ENCODE measurements at places on chromosomes 2 and 18.

- no peak for DNase-seq
These were observed 87.1 kb downstream of the SETBP1 start for GRCh38 chr18:44767807-44768206.

- DNase-seq: no peak
These were observed 179.0 kb upstream of the TMEFF2 start for GRCh38 chr2:192373754-192374153.

DNA sequence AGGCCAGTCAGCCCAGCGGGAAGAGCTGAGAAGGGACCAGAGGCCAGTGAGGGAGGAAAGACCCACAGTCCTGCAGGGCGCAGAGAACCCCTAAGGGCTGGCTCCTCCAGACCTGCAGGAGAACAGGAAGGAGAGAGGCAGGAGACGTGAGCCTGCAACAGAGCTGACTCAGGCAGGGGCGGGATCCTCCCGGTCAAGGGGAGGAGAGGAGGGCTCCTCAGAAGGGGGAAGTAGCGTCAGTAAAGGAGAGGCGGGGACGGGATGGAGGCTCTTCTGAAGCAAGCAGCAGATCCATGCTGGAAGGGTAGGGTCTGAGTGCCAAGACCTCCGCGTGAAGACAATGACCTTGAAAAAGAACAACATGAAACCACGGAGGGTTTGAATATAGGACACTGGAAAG is 50.8 kb downstream of the TRABD2A start:
- no peak for DNase-seq

GRCh38 chr2:37843556-37843955 is 81.5 kb upstream of the RMDN2 start:
- DNase-seq: no peak

DNA sequence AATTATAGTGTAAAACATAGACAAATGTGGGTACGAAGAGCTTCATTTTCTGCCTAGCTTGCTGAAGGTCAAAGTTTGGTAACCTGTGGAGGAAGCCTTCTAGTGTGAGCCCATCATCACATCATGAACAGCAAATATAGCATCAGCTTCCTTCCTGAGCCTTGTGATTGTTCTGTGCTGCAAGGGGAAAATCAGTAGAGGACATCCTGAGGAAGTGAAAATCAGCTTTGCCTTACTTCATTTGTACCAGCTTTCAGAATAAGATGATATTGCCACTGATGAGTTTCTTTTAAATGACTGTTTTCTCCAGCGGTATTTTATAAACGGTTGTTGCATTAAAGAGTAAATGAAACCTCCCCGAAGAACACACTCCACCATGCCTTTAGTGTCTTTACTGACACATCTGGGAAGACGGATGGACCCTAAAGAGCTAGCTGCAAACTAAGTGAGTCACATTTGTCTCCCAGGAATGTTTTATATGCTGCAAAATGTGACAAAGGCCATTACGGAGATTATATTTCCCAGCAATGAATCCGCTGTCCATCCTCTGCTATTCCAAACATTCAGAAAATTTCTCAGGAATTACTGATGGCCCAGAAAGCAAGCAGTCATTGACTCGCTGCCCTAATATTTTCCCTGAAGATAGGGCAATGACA is 1272.8 kb downstream of the SUCLG1 start:
- DNase-seq: no peak

- no peak for DNase-seq
These were observed 167.1 kb upstream of the SIX2 start for GRCh38 chr2:45176390-45176789.

DNA sequence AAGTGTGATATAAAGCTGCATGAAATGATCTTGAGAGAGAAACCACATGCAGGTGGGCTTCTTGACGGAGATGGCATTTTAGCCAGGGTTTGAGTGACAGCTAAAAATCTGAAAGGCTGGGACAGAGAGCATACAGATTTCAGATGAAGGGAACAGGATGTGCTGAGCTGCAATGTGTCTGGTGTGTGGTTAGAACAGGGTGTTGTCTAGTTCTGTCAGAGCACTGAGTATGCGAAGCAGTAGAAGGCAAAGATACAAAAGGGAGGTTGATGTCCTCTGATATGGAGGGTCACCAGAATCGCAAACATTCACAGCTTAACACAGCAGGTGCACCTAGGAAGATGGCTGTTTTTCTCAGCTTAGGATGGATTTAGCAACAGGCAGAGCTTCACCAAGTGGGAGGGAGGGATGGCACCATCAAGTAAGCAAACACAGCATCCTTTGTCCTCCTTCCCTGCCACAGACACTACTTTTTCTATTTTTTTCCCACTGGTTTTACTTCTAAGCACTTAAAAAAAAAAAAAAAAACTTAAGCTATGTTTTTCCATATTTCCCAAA is 182.5 kb downstream of the TMX3 start:
- no peak for DNase-seq

DNA sequence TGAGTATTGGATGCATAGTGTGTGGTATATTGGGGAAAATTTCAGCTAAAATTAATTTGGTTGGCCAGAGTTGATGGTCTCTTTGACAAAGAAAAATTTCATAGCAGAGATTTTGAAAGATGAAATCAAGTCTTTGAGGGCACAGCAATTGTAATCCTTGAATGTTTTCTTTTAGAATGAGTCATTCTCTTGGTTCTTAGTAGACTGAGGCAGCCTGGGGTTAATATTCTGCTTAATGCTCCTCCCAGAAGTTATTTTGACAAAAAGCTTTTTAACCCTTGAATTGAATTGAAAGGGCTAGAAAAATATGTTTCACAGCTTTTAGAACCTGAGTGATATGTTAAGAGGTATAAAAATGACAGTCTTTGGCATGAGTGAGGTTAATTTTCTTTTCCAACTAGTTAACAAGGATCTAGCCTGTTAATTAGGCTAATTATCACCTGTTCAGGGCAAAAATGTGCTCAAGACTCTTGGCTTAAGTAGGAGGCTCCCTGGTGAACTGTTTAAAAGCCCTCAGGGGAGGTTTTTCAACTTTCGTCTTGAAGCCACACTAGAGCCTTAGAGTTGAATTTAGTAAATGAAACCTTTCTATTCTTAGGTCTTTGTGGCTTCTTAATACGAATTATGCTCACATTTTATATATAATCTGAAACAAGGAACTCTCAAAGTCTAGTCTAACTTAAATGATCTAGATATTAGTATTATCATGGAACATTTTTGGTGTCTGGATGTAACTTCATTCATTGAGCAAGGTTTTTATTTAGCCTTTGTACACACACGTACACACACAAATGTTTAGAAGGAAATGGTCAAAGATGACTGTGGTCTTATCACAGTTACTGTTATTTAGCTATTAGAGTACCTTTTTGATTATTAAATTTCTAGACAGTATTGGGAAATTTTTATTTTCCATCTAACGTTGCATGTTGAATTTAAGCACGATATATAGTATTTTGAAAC is 272.5 kb downstream of the ZNF407 start:
- DNase-seq: no peak

DNA sequence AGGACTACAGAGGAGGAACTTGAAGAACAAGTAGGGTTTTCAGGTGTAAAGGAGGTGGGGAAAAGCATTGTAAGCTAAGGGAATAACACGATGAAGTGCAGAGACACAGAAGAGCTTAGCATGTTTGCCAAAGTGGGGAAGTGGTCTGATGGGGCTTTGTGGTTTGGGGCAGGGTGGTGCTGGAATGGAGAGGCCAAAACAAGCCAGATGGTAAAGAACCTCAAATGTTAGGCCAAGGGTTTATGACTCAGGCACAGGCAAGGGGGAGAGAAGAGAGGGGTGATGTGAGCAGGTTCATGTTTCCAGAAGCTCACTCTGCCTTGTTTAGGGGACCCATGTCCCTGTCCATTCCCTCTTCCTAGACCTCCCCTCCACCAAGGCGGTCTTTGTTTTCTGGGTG is 104.5 kb upstream of the YWHAQ start:
- DNase-seq: no peak

DNA sequence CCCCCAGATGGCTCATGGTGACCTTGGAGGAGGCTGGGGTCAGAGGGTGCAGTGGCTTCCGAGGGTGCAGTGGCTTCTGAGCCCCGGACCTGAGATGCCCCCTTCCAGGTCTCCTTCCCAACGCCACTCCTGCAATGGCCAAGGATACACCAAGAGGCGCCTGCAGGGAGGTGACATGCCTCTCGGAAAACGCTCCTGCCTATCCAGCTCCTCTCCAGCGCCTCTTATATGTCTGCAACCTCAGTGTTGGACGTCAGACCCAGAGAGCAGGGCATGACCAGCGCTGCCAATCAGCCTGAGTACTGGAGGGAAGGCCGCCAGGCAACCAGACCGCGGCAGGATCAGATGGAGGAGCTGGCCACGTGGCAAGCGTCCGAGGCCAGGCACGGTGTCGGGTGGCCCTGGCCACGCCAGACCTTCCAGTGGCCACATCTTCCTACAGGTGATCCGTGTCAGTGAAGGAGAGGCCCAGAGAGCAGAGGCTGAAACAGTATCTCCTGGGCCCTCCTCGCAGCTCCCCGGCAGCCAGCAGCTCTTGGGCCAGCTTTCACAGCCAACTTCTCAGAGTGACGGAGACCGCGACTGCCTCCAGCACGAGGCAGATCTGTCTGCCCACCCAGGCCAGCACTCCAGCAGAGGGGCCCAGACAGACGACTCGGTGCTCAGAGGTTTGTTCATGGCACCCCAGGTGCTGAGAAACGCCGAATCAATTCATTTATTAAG is 199.5 kb upstream of the SALL3 start:
- DNase-seq: no peak

GRCh38 chr2:64218137-64218802 is 74.0 kb upstream of the PELI1 start:
- no peak for DNase-seq

DNA sequence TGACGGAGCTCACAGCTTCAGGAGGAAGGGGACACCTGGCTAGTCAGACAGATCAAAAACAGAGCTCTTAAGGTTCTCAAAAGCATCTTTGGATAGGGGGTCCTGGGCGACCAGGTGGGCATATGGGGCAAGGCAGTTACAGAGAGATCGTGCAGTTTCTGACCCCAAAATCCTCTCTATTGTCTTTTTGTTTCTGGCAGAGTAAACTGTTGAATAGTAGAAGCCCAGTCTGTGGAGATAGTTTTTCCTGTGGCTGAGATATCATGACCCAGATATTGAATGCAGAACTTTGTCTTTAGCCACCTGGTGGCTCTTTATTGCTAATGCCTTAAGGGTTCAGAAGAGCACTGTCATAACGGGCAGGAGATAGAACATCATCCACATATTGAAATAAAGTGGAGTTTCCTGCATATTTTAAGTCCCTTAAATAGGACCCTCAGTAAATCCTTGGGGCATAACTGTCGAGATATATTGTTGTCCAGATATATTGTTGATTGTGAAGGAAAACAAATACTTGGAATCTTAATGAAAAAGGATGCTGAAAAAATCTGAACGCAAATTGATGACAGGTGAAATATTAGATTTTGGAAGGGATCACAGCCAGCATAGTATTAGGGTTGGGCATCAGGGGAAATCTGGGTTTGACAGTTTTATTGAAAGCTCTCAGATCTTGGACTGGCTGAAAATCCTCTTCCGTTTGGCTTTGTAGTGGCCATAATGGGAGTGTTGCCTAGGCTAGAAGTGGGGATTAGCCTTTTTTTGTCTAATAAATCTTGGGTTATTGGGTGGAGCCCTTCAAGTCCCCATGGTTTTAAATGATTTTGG is 14.1 kb upstream of the ZDBF2 start:
- DNase-seq: no peak

DNA sequence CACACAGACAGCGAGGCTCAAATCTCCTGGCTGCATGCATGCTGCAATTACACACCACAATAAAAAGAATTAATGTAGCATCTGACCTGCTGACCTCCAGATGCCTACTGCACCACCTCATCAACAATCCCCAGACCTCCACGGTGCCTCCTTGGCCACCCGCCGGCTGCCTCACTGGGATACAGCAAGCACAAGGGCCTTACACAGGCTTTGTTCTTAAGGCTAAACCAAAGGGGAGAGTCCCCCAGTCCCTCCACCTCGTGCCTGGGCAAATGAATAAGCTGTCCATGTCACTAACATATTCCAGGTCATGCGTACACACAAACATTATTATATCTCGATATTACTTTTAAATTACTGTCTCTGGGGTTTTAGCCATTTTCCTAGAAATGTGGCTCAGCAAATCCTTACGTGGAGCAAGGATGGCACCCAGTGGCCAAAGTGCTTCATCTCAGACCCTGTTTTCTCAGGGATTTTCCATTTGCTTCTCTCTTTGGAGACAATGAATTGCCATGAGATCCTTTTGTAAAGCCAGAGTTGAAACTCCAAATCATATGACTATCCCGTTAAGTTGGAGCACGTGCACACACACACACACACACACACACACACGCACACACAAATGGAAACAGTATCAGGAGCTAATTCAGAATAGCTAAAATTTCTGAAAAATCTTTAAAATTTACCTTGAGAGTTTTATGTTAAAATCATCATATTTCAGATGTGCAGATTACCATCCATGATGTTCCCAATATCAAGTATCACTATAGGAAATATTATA is 313.8 kb downstream of the PDE11A start:
- no peak for DNase-seq

DNA sequence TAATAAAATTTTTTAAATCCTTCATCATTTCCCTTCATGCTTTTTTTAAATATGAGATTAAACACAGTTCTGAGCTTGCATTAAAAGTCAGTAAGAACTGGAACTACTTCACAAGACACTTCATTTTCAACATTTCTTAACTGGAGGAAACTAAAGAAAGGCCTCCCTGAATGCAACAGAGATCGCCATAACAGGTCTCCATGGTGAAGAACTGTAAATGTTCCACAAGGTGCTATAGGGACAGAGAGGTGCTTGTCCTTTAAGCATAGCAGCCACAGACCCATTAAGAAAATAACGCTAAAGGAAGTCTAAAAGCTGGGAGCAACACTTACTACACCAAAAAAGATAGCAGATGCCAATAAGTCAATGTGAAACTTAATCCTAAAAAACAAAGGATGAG is 8.5 kb downstream of the STAM2 start:
- no peak for DNase-seq

DNA sequence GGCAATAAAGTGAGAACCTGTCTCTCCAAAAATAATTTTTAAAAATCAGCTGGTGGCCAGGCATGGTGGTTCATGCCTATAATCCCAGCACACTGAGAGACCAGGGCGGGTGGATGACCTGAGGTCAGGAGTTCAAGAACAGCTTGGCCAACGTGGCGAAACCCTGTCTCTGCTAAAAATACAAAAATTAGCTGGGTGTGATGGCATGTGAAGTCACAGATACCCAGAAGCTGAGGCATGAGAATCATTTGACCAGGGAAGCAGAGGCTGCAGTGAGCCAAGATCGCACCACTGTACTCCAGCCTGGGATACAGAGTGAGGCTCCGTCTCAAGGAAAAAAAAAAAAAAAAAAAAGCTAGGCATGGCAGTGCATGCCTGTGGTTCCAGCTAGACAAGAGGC is 7.4 kb upstream of the GPR75 start:
- no peak for DNase-seq

- no peak for DNase-seq
These were observed 440.9 kb downstream of the PTPRM start for GRCh38 chr18:8008033-8008432.
